ENCODE measurements at places on chromosomes 3 and 15.
A peak's percentile ranks its signal among the peaks of the same experiment; 100 is the strongest.

GRCh38 chr3:7106635-7107034 lies 245.7 kb downstream of the GRM7 start:
- no peak for DNase-seq

DNA sequence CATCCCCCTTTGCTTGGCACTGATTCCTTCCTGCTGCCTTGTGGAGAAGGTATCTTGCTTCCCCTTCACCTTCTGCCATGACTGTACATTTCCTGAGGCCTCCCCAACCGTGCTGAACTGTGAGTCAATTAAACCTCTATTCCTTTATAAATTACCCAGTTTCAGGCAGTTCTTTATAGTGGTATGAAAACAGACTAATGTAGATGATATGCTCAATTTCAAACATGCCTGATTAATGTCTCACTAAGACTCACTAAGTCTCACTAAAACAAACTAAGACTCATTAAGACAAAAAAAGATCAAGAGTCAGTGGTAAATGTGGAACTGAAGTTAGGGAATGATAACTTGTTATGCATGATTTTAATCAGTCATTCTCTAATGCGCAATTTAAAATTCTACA lies 606.6 kb downstream of the RBMS3 start:
- no peak for DNase-seq

DNA sequence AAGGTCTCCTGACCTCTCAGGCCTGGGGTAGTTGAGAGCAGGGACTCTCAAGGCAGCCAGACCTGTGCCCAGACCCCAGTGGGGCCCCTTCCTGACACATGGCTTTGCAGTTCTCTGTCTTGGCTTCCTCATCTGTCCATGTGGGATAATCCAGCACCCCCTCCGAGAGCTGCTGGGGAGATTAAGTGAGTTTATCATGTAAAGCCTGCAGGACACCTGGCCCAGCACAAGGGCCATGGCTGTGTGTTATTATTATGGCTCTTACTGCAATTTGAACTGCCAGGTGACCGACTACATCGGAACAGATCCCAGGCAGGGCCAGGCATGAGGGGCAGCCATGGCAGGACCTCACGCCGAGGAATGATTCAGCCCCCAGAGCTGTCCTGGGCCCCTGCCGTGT lies 12.6 kb downstream of the DUSP7 start:
- no peak for DNase-seq

- DNase-seq: no peak
Observed at GRCh38 chr3:41716471-41716870, 245.4 kb downstream of the ULK4 start.

DNA sequence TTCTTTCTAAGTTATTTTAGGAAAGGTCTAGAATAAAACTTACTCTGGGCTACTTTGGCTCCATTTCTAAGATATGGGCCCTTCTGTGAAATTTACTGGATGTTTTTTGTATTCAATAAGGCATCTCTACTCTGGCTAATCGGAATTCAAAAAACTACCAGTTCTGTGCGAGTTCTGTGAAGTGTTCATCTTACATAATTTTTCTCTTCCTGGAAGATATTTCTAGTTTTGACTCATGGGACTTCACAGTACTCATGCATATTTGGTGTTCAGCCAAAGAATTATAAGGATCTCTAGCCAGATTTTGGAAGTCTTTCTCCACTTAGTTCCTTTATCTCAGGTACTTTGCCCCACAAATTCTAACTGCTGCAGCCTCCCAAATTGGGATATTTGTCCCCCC lies 46.4 kb upstream of the MBNL1 start:
- peak; percentile 2 for DNase-seq

DNA sequence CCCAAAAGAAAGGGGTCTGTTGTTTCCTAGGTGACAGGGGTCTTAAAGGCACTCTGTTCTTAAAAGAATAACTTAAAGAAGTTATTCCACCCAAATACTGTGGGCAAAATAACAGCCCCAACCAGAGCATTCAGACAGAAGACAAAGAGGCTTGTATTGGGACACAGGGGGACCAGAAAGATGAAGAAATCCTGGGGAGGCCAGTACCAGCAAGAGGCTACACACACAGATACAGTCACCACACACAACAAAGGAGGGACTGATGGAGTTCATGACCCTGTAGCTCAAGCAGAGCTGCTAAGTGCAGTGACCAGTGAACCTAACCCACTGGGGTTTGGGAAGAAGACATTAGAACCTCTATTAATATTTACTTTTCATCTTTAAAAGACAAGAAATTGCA lies 59.0 kb downstream of the MTHFS start:
- no peak for DNase-seq

GRCh38 chr3:150912501-150912900 lies 7.3 kb upstream of the MINDY4B start:
- no peak for DNase-seq

- peak; percentile 73 for DNase-seq
Observed at GRCh38 chr3:13598926-13599886, 50.3 kb downstream of the FBLN2 start.

Measured in urothelium cell line (cell line).